ENCODE measurements at places on chromosomes 5 and 9.

- DNase-seq, result no peak
Measured at GRCh38 chr9:120886490-120886967, 9.5 kb upstream of the PHF19 start.

GRCh38 chr5:140791089-140791488 lies 3.6 kb upstream of the PCDHA2 start:
- no peak for DNase-seq

DNA sequence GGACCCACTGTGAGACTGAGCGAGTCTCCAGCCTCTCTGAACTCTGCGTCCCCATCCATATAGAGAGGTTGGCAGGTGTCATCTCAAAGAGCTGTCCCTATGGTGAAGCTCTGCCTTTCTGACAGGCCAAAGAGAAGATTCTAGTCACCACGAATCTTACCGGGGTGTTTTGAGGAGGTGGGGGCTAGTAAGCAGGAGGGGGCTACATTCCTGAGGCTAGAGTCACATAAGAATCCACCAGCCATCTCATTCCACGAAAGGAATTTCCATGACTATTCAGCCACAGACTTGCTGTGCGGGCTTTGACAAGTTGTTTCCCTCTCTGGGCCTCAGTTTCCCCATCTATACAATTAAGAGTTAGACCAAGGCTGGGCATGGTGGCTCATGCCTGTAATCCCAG lies 16.3 kb downstream of the PDGFRB start:
- DNase-seq, result no peak

DNA sequence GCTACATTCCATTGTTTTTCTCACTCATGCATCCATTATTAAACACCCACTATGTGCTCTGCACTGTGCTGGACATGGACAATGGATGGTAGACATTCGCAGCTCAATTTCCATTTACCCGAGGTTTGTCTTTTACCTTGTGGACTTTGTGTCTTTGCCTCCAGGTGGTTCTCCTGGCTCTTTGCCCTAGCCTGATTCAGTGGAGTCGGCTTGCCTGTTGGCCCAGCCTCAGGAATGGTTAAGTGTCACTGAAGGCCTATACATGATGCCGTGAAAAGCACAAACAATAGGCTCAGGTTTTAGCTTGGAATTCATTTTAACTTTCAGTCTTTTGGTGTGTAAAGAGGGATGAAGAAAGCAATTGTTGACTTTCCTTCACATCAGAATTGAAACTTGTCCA lies 16.5 kb upstream of the DMRT3 start:
- no peak for DNase-seq

DNA sequence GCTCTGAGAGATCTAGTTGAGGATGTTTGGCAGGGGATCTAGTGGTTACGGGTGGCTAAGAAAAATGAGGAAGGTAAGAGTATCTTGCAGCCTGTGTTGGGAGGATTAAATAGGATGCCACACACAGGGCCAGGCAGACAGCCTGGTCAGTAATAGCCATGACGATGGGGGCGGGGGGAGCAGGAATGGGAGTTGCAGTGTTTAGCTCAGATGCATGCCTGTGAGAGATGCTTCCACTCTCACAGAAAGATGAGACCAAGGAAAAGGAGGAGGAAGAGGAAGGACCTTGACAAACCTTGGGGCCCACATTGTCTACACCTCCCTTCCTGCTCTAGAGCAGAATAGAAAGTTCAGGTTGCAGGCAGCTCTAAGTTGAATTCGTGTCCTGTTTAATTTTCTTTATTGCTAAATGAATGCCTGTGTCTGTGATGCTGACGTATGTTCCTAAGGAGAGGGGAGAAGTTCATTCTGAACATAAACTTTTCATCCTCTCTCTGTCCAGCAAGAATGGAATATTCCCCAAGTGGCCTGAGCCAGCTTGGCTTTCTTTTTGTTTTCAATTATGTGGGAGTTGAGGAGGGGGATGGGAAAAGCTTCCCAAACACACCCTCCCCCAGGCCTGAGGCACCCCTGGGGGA lies 28.7 kb downstream of the TGFBI start:
- no peak for DNase-seq

- DNase-seq, result no peak
Measured at GRCh38 chr9:135796784-135797485, 95.0 kb downstream of the KCNT1 start.

GRCh38 chr5:17219006-17219422 lies 1.6 kb downstream of the BASP1 start:
- DNase-seq, result no peak

- DNase-seq, result no peak
Measured at GRCh38 chr9:126695701-126696400, 82.1 kb downstream of the LMX1B start.

- DNase-seq, result no peak
Measured at GRCh38 chr5:133579766-133580165, 32.6 kb downstream of the FSTL4 start.

GRCh38 chr5:128777052-128777451 lies 188.2 kb upstream of the SLC27A6 start:
- DNase-seq, result no peak

GRCh38 chr5:116315531-116315930 lies 230.7 kb downstream of the COMMD10 start:
- DNase-seq, result no peak

- no peak for DNase-seq
Measured at GRCh38 chr9:91166796-91167366, 194.8 kb downstream of the AUH start.

GRCh38 chr5:53424686-53425615 lies 55.5 kb upstream of the FST start:
- no peak for DNase-seq

GRCh38 chr5:175383350-175383749 lies 60.6 kb downstream of the DRD1 start:
- DNase-seq, result no peak

GRCh38 chr5:83543898-83544297 lies 72.4 kb downstream of the VCAN start:
- no peak for DNase-seq
